ENCODE measurements at places on chromosomes 2 and 18.

DNA sequence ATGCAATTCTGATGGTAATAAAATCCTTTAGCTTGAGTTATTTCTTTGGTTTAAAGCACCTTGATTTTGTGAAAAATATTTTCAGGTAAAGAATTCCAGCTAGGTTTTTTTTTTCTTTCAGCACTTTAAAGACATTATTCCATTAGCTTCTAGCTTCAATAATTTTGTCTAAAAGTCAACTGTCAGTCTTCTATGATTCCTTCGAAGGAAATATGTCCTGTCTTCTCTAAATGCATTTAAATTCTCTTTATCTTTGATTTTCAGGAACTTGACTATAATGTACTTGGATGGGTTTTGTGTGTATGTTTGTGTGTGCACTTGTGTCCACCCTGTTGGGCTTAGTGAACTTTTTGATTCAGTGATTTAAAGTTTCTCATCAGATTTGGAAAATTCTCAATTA lies 4.7 kb downstream of the LONRF2 start:
- no peak for DNase-seq

DNA sequence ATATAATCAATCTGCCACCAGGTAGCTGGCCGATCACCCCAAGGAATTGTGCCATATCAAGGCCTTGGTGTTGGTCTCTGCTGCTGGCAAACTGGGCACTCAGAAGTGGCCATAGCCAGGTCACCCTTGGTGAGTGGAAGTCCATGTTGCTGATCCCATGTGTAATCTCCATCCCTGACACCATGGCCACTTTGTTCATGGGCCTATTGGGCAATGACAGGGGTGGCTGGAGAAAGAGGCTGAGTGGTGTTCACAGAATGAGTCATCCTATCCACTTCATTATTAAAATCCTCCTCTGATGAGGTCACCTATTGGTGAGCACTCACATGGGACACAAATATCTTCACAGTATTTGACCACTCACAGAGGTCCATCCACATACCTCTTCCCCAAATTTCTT lies 26.7 kb upstream of the CD226 start:
- peak; percentile 31 for DNase-seq

DNA sequence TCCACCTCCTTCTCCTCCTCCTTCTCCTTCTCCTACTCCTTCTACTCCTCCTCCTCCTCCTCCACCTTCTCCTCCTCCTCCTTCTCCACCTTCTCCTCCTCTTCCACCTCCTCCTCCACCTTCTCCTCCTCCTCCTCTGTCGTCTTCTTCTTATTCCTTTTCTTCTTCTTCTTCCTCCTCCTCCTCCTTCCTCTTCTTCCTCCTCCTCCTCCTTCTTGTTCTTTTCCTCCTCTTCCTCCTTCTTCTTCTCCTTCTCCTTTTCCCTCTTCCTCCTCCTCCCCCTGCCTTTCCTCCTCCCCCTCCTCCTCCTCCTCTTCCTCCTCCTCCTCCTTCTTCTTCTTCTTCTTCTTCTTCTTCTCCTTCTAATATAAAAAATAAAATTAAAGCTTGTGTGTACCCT lies 971.2 kb upstream of the PIK3C3 start:
- DNase-seq = no peak

- no peak for DNase-seq
Observed at GRCh38 chr2:237663517-237664110, 36.2 kb downstream of the LRRFIP1 start.

- no peak for DNase-seq
Observed at GRCh38 chr2:20110876-20111275, 59.4 kb upstream of the LAPTM4A start.
